ENCODE measurements at places on chromosomes 1 and 21.

GRCh38 chr1:67094191-67094590, 40.2 kb upstream of the SLC35D1 start:
- DNase-seq: no peak

GRCh38 chr1:160204526-160205241, 500 bp upstream of the PEA15 start:
- DNase-seq: no peak

DNA sequence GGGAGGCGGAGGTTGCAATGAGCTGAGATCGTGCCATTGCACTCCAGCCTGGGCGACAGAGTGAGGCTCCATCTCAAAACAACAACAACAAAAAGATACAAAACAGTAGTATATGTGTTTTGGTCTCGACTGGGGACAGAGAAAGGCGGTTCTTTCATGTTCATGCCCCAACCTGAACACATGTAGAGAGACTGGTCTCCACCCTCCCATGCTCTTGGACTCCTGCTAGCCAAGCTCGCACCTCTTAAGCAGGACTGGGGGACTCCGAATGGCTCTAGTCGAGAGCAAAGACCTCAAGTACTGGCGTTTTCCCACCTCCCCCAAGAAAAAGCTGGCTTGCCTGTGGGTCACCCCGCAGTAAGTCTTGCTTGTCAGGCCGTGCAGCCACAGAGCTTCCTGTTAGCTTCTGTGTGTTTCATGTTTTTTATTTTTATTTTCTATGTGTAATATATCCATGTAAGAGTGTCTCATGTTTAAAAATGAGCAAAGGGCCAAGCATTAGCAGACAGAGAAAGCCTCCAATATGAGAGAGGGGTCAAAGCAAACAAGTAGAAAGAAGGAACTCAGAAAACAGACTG, 91.6 kb downstream of the SCCPDH start:
- no peak for DNase-seq

- DNase-seq: no peak
Observed at GRCh38 chr21:45470773-45471524, 66.0 kb downstream of the COL18A1 start.

DNA sequence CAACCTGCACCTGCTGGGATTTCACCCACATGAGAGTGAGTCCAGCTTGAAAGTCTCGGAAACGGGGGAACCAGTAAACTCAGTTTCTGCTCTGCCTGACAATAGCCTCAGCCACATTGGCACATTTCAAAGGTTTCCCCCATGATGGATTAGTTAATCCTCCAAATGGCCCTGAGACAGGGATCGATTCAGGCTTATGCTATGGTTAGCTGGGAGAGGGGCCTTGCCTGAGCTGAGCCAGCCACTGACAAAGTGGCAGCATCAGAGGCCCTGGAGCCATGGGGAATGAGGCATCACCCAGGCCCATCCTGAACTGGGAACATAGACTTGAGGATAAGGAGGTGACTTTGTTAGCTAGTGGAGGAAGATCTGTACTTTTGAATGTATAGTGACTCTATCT, 2.9 kb upstream of the CLSTN1 start:
- no peak for DNase-seq

- no peak for DNase-seq
Observed at GRCh38 chr1:100585786-100586185, 47.8 kb downstream of the GPR88 start.

- peak; percentile 52 for DNase-seq
Observed at GRCh38 chr1:222634180-222635013, 16.5 kb downstream of the MIA3 start.

DNA sequence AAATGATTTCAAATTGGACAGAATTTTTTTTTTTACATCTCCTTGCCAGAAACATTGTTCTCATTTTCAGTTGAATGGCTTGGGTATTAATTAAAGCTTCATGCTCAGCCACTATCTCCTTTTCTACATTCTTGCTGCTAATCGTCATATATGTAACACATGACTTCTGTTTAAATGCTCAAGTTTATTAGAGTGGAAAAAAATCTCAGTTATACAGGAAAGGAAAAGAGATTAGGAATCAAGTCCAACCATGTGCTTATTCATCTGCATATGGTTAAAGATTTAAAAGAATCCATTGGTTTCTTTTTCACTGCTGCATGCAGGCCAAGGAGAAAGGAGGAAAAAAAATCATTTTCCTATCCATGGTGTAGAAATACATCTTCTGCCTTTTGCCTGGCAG, 47.3 kb upstream of the CNN3 start:
- DNase-seq: no peak

- no peak for DNase-seq
Observed at GRCh38 chr1:240656531-240656930, 44.6 kb upstream of the GREM2 start.
